ENCODE measurements at places on chromosomes 5 and 9. TPM values are rescaled to one million over a fixed set of nuclear protein-coding genes. Genes with fewer than 3 reads are reported as not detected.

Gene PCDHGB1
- 0.57 TPM for polyA plus RNA-seq

Gene TRPM3
- 0.86 TPM for polyA plus RNA-seq

Gene CCL19
- not detected for polyA plus RNA-seq

Gene OGN
- polyA plus RNA-seq: 16.7 TPM

Gene C5orf58
- not detected for polyA plus RNA-seq

Gene PTPN3
- 7.7 TPM for polyA plus RNA-seq

Measured in hepatocyte (in vitro differentiated cells).